ENCODE measurements at places on chromosomes 13 and 19.
A peak's percentile ranks its signal among the peaks of the same experiment; 100 is the strongest.

DNA sequence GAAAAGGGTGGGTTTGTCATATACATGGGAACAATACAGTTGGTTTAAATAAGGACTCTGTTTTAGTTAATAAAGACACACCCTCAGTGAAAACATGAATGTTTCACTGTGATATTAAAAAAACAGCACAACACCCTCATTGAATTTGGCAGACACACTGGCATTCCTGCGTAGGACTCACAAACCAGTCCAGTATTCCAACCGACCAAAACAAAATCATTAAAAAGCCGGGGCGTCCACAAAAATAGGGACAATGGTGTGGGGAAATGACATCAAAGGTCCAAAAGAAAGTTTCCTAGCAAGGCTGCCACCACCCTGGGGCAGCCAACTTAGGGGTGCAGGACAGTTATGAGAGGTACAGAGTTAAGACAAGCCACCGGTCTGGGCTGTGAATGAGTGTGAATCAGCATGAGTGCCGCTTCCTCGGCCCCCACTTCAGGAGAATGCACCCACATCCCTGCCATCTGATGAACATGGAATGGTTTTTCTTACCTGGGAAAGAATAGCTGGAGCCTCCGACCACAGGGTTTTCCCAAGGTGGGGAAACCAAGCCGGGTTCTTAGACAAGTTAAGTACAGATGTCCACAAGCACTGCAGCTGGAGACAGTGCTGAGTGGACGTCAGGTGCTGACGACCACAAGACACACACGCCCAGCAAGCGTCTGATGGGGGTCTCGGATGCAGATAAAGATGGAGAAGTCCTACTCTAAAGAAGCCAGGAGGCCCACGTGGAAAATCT is 73.3 kb downstream of the KLF2 start:
- no peak for DNase-seq

DNA sequence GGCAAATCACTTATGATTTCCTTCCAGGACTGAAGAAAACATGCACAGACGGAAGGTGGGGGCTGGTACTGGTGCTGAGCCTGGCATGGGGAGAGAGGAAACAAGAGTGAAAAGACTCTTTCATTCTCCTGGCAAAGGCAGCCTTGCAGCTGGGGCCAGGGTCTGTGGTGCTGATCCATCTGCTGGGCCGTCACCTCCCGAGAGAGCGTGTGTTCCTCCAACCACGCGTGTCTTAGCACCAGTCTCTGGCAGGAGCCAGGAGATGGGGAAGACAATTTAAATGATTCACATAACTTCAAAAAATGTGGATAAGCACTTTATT is 23.9 kb upstream of the SPART start:
- DNase-seq: no peak

- DNase-seq: no peak
These were observed 310.7 kb downstream of the ITGBL1 start for GRCh38 chr13:101763191-101763590.

DNA sequence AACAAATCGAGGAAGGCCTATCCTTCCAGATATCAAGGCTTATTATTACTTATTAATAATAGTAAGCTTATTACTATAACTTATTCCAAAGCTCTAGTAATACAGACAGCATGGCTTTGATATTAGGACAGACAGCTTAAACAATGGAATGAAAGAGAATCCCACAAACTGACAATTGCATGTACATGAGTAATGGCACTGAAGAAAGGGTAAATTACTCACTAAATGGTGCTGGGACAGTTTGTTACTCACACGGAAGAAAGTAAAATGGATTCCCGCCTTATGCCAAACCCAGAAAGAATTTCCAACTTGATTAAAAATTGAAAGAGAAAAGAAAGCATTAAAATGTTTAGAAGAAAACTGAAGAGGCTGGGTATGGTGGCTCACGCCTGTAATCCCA is 60.3 kb downstream of the MIPEP start:
- no peak for DNase-seq

GRCh38 chr13:30145709-30146367 is 161.5 kb downstream of the KATNAL1 start:
- no peak for DNase-seq

DNA sequence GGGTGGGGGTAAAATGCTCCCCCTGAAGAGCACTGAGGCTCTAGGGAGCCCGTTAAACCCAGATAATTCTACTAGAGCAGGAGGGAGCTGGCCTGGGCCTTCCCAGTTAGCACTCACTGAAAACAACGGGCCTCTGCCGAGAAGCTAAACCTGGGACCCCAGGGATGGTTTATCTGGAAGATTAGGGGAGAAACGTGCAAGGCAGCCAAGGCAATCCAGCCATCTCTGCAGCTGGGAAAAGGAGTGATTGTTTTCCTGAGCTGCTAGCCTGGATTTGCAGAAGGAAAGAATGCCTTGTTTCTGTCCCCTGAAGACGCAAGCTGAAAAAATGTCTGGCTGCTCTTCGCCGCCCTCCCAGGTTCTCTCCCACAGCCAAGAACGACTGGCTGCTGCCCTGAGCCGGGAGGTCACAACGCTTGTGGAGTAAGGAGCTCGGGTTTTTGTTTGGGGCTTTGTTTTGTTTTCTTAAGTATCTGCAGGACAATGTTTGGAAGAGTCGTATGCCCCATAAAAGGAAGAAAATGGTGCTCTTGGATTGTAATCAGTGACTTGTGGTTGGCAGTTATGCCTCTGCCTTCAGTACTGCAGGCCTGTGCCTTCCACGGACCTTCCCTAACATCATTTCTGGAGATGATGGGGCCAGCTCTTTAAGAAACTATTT is 31.5 kb downstream of the COL4A2 start:
- no peak for DNase-seq

GRCh38 chr13:63448692-63449091 is 2033.0 kb upstream of the PCDH20 start:
- no peak for DNase-seq

GRCh38 chr19:35042056-35042730 is 672 bp downstream of the HPN start:
- DNase-seq: no peak

- peak; percentile 74 for DNase-seq
These were observed at the start of gene HS6ST3 for GRCh38 chr13:96089749-96090239. TSS of gene HS6ST3 (plus strand) at chr13:96090107.

DNA sequence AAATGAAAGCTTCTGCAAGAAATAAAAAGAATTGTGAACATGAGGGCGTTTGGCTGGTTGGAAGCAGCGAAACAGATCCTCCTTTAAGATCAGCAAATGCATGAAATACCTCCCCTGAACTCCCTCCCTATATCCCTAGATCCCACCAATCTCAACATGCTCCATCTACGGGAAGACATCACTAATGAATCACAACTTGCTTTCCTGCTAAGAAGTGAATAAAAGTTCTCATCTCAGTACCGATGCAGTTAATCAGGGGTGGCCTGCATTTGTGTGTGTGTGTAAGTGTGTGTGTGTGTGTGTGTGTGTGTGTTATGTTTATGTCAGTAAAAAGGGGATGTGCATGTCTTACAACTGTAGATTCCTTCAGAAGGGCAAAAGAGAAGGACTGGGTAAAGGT is 238.7 kb downstream of the LIG4 start:
- no peak for DNase-seq

DNA sequence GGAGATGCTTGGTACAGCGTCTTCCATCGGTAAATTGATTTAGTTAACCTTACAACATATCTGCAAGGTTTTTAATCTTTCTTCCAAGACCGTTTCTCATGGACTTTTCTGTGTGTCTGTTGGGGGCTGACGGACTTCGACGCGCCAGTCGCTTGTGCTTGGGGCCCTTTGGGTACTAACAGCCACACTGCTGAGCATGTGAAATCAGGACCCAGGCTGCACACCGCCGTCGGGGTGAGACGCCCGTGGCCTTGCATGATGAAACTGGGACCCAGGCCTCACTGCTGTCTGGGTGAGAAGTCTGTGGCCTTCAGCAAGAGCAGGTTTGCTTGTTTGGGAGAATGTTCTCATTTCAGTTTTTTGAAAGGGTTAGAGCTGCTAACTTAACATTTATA is 9.8 kb downstream of the ATP4B start:
- DNase-seq: no peak

DNA sequence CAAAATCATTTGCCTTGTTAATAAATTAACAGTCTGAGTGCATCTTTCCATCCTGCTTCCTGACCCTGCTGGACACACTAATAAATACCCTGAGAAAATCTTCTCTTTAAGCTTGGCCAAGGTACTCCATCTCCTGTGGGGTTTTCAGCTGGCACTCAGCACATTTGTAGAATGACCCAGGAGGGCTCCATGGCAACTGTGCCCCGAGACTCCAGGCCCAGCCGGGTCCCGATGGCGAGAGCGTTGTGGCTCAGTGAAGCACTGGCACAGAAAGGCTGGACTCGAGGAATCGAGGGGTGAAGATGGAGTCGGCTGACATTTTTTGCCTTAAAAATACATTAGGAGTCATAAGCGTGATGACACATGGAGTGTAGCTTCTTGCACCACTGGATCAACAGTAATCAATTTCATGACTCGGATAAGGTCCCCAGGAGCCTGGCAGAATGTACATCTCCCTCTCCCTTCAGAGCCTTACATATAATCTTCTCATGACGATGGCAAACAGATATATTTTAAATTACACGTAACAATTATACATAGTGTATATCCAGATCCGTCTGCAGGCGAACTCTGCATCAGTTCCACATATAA is 85.4 kb downstream of the SLC7A1 start:
- no peak for DNase-seq

DNA sequence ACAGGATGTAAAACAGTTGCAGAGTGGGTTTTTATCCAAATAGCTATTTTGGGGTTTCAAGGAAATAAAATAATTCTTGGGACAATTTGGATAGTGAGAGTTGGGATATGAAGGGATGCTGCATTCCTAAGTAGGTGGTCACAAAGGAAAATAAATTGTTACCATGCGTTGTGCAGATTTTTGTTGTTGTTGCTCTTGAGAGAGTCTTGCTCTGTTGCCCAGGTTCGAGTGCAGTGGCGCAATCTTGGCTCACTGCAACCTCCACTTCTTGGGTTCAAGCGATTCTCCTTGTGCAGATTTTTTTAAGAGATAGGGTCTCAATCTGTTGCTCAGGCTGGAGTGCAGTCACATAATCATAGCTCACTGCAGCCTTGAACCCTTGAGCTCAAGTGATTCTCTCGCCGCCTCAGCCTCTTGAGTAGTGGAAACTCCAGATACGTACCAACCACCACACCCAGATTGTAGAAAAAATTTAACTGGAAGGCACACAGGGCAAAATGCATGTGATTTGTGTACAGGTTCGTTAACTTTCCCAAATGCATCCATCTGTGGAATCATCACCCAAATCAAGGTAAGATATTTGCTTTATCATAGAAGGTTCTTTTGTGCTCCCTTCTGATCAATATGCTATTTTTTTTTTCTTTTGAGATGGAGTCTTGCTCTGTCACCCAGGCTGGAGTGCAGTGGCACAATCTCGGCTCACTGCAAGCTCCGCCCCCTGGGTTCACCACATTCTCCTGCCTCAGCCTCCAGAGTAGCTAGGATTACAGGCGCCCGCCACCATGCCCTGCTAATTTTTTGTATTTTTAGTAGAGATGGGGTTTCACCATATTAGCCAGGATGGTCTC is 16.0 kb downstream of the SLC1A5 start:
- no peak for DNase-seq

DNA sequence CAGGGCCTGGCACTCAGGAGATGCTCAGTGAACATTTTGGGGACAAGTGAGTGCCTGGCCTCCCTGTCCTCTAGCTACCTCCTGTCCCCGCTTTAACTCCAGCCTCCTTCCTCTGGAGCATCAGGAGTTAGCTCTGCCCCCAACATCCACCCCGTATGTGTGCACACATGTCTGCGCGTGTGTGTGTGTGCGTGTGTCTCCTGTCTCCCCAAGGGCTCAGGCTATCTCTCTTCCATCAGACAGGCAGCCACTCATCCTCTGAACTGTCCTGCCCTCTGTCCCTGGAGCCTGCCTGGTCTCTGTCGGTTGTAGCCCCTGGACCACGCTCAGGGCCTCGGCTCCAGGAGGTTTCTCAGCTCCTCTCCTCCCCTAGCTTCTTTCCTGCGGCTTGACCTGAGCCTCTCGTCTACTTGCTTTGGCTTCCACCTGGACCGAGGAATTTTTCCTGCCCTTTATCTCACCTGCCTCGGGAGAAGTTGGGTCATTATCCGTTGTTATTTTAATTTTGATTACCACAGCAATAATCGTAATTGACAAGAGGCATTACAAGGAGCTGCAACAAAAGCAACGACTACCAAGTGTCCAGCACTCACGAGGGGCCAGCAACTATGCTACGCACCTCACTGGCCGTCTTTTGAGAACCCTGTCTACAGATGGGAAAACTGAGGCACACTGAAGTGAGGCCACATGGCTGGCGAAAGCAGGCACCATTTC is 32.0 kb upstream of the ASF1B start:
- no peak for DNase-seq

- no peak for DNase-seq
These were observed 728.3 kb upstream of the SLC10A2 start for GRCh38 chr13:103794526-103794925.

- no peak for DNase-seq
These were observed 136.3 kb upstream of the SERP2 start for GRCh38 chr13:44237276-44237767.

All from NCI-H1436 (cell line).